ENCODE measurements at places on chromosomes 3 and 15.

DNA sequence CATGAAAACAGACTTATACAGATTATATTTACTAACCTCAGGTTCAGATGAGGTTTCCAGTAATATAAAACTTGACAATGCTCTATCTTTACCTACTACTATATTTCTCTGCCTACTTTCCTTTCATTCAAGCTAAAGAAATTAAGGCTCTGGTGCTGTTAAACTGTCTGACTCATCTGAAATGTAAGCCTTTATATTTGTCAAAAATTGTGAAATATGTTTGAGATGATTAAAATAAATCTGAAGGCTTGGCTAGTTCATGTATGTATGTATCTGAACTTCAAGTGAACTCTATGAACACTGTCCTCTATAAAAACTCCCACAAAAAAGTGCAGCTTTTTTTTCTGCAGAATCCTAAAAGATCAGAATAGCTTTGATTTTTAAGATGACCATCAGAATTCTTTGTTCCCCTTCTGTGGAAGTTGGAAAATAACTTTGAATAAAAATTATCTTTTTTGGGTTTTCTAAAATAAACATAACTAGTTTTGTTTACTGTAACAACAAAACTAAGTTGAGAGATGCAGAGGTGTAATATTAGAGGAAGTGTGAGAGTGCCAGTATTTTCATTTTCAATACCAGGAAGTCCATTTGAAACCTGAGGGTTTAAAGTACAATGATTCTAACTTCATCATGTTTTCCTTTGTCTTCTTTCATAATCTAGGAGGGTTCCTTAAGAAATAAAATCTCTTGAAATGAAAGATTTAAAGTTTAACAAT, 42.2 kb downstream of the ILDR1 start:
- DNase-seq: no peak

- DNase-seq: peak; percentile 36
These were observed 13.2 kb downstream of the IL1RAP start for GRCh38 chr3:190526787-190527762.

GRCh38 chr3:112087746-112088145, 1.6 kb downstream of the C3orf52 start:
- no peak for DNase-seq

DNA sequence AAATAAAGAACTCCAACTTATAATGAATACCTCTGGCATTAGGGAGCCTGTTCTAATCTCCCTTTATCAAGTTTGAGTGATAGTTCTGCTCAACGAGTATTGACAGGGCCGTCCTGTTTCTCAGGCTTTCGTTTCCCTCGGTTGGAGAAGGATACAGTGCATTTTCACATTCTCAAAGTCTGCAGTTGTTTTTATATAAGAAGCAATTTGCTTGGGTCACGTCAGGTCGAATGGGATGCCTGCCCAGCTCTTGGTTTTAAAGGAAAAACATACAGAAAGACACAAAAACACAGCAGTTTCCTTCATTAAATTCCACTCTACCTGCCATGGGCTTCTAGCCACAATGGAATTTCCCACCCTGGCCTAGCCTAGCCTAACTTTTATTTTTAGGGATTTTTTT, 366.3 kb downstream of the TIGIT start:
- no peak for DNase-seq

DNA sequence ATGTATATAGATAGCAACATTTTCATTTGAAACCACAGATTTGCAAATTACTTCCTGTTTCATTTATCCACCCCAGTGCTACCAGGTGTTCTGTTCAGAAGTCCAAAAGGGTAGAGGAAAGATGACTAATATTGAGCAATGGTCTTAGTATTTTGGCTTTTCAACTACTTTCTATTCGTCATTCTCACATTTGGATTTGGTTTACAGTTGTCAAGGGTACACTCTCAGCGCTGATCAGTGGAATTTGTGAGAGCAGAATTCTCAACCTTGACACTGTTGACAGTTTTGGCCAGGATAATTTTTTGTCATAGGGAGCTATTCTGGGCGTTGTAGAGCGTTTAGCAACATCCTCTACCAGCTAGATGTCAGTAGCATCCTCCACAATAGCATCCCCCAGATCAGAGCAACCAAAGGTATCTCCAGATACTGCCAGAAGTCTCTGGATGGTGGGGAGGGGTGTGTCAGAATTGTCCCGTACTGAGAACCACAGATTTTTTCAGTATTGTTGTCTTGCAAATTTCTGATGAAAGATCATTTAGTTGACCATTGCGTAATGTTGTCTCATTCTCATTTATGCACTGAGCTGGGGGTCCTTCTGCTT, 4.2 kb downstream of the HMCES start:
- no peak for DNase-seq

DNA sequence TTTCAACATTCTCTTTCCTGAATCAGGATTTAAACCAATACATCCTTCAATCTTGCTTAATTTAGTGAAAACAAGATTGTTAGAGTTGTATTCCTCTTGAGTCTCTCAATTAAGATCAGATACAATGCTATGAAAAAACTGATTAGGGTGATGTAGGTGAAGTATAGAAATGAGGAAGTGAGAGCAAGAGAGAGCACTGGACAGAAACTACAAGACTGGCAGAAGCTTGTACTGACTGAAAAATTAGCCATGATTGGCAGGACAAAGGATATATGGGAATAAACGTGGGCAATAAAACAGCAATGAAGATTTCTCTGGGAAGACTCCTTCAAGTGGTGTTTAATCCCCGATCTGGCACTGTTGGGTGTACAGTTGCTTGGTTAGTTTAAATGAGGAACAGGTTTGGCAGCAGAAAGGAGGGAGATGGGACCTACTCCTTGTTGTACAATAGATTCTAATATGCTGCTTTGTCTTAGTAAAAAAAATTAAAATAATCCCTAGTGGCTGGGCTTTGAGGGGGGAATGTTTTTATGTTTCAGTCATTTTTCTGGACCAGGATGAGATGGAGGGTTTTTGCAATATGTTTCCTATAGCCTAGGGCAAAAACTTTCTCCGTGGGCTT, 252.7 kb downstream of the SLC9A9 start:
- no peak for DNase-seq

- DNase-seq: no peak
These were observed 253.8 kb upstream of the ARL6 start for GRCh38 chr3:97510795-97511194.

DNA sequence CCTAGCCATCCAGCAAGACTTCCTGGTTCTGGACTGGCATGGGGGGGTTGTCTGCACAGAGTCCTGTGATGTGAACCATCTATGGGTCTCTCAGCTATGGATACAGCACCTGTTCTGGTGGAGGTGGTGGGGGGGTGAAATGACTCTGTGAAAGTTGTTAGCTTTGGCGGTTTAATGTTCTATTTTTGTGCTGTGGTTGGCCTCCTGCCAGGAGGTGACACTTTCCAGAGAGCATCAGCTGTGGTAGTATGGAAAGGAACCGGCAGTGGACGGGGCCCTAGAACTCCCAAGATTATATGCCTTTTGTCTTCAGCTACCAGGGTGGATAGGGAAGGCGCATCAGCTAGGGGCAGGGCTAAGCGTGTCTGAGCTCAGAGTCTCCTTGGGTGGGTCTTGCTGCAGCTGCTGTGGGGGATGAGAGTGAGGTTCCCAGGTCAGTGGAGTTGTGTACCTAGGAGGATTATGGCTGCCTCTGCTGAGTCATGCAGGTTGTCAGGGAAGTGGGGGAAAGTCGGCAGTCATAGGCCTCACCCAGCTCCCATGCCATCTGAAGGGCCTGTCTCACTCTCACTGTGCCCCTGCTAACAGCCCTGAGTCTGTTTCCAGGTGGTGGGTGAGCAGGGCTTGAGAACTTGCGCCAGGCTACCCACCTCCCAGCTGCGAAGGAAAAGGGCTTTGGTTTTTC, 7.1 kb upstream of the LARS2 start:
- DNase-seq: no peak

GRCh38 chr3:107198581-107199181, 178.6 kb upstream of the CCDC54 start:
- DNase-seq: no peak

DNA sequence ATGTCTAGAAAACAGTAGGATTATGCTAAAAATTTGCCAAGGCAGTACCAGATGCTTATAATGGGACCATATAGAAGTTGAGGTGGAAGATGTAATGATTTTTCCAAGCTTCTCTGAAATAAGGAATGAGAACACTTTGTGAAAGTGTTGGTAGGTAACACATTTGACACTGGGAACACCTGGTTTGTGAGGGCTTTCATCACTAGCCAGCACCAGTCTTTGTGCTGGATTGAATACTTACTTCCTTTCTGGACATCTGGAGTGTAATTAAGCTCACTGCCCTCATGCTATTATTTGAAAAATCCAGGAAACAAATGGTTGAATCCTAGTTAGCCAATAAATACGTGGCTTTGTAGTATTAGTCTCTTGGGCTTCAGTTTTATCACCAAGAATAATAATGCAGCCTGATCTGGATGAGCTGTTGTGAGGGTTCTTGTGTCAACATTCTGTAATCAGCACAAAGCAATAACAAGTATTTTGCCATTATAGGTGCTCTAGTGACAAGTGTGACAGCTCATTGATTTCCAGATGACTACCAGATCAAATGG, 12.9 kb downstream of the CCDC80 start:
- no peak for DNase-seq

- no peak for DNase-seq
These were observed 65.6 kb downstream of the ZNF609 start for GRCh38 chr15:64525828-64526530.

DNA sequence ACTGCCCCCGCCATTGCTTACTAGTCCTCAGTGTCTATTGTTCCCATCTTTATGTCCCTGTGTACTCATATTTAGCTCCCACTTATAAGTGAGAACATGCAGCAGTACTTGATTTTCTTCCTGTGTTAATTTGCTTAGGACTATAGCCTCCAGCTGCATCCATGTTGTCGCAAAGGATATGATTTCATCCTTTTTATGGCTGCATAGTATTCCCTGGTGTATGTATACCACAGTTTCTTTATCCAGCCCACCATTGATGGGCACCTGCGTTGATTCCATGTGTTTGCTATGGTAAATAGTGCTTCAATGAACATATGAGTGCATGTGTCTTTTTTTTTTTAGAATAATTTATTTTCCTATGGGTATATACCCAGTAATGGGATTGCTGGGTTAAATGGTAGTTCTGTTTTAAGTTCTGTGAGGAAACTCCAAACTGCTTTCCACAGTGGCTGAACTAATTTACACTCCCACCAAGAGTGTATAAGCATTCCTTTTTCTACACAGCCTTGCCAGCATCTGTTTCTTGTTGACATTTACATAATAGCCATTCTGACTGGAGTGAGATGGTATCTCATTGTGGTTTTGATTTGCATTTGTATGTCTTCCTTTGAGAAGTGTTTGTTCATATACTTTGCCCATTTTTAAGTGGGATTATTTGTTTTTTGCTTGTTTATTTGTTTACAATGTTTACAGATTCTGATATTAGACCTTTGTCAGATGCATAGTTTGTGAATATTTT, 53.7 kb downstream of the GALK2 start:
- DNase-seq: no peak

- no peak for DNase-seq
These were observed 396 bp downstream of the CHRNB4 start for GRCh38 chr15:78640527-78641101.

- no peak for DNase-seq
These were observed 364.4 kb downstream of the MECOM start for GRCh38 chr3:169299129-169299528.

GRCh38 chr3:142596726-142597088, 514 bp downstream of the PLS1 start:
- DNase-seq: no peak

DNA sequence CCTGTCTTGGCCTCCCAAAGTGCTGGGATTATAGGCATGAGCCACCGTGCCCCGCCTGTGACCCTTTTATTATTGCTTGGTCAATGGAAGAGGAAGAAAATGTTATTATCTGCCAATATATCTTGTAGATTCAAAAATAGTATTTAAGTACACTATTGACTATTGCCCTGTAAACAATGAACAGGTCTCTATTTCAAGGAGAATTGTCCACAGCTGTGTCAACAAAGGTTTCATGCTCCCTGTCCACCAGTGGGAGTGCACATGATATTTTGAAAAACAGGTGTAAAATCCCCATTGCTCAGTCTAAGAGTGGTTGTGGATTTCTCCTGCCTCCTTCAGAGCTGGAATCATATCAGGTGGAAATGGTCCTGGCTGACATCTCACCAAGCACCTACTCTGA, 36.5 kb upstream of the IGF1R start:
- no peak for DNase-seq

GRCh38 chr15:85314146-85314545, 66.3 kb upstream of the AKAP13 start:
- no peak for DNase-seq

GRCh38 chr3:40046149-40046548, 236.7 kb downstream of the MYRIP start:
- DNase-seq: no peak

DNA sequence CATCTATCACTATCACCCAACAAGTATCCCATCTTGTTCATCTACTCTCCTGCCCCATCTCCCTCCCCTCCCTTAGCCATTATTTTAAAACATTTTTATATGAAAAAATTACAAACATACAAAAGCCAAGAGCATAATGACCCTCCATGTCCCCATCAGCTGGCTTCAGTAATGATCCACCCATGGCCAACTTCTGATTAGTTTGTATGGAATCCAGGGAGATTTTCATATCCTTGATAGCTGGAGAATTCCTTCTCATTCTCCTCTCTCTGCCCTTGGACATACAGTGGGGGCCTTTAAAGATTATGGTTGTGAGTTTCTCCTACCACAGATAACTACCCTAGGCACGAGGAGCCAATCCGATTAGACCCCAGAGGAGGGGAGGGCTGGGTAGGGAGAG, 40.2 kb downstream of the IRAK2 start:
- no peak for DNase-seq

GRCh38 chr3:127927829-127928604, 13.0 kb downstream of the KBTBD12 start:
- no peak for DNase-seq

GRCh38 chr15:70222606-70223005, 124.9 kb upstream of the TLE3 start:
- no peak for DNase-seq

DNA sequence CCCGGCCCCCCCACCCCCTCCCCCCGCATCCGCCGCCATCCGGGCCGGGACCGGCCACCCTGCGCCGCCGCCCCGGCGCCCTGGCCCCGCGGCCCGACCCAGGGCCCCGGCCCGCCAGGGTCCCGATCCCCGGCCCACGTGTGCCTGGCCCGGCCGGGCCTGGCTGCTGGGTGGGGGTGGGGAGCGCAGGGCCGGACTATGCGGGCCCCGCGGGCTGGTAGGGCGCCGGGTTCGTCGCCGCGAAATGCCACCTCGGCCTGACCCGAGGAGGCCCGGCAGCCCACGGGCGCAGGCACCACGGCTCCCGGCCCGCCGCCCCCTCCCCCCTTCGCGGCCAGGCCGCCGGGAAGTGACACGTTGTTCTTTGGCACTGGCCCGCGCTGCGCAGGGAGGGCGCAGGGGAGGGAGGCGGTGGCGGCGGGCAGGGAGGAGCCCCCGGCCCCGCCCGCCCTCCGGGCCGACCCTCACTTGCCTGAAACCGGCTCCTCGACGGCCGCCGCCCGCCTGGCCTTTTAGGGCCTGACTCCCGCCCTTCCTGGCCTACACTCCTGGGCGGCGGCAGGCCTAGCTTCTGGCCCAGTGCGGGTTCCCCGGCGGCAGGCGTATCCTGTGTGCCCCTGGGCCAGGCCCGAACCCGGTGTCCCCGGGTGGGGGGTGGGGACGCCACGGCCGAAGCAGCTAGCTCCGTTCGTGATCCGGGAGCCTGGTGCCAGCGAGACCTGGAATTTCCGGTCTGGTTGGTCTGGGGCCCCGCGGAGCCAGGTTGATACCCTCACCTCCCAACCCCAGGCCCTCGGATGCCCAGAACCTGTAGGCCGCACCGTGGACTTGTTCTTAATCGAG, 515 bp downstream of the EIF4G1 start:
- peak; percentile 39 for DNase-seq

GRCh38 chr3:127680146-127680661, 7.5 kb downstream of the ABTB1 start:
- DNase-seq: no peak

Data from HL-60 (cell line).